ENCODE measurements at places on chromosomes 5 and 9. TPM values are rescaled to one million over a fixed set of nuclear protein-coding genes. Genes with fewer than 3 reads are reported as not detected.

The PIK3R1 gene
- 77.3 TPM for total RNA-seq

The PCDHB2 gene
- total RNA-seq, result 118 TPM

The BTF3 gene
- 655 TPM for total RNA-seq

The SPARC gene
- total RNA-seq, result 2,896 TPM

The TMEM215 gene
- 0.07 TPM for total RNA-seq

The ARHGEF39 gene
- total RNA-seq, result 6.3 TPM

The IRX1 gene
- total RNA-seq, result 71.5 TPM

The PRSS3 gene
- total RNA-seq, result not detected

The CCNI2 gene
- total RNA-seq, result 1.5 TPM

The GNA14 gene
- total RNA-seq, result 0.22 TPM

The RAPGEF1 gene
- 50.4 TPM for total RNA-seq

The LRRC70 gene
- total RNA-seq, result 1.7 TPM

The SHB gene
- total RNA-seq, result 35.5 TPM

The WDR38 gene
- total RNA-seq, result not detected

The PPP3R2 gene
- total RNA-seq, result 0.34 TPM

The ANP32B gene
- 143 TPM for total RNA-seq

The PRR16 gene
- total RNA-seq, result 2.7 TPM

The SV2C gene
- total RNA-seq, result 0.18 TPM

The ACOT12 gene
- total RNA-seq, result not detected

The HTR1A gene
- total RNA-seq, result 0.13 TPM

The TXNDC8 gene
- total RNA-seq, result not detected

The CXCL14 gene
- total RNA-seq, result 51.6 TPM

The LCN15 gene
- total RNA-seq, result 1.9 TPM

The C9orf153 gene
- 0.41 TPM for total RNA-seq

The MORN5 gene
- not detected for total RNA-seq

The NIPBL gene
- total RNA-seq, result 92.2 TPM

The EDIL3 gene
- 51.3 TPM for total RNA-seq

The ITGA2 gene
- total RNA-seq, result 4.1 TPM

The IFNA13 gene
- 0.66 TPM for total RNA-seq

The ADGRD2 gene
- total RNA-seq, result 0.62 TPM

The TAF11L2 gene
- total RNA-seq, result not detected

The PCDHB11 gene
- 6.4 TPM for total RNA-seq

The SCGB3A2 gene
- 0.49 TPM for total RNA-seq

The SLC2A8 gene
- total RNA-seq, result 32.7 TPM

The VLDLR gene
- total RNA-seq, result 47.8 TPM

The CRHBP gene
- 5.3 TPM for total RNA-seq
